ENCODE measurements at places on chromosomes 7 and 10. TPM values are rescaled to one million over a fixed set of nuclear protein-coding genes. Genes with fewer than 3 reads are reported as not detected.

- no peak overlapping the region for H3K27ac ChIP-seq
- H3K4me1 ChIP-seq, result peaks cover 17% of the 10 kb centered on the region
- H3K36me3 ChIP-seq, result no peaks in the 10 kb centered on the region
Observed at GRCh38 chr7:98622926-98623325, 5.8 kb downstream of the NPTX2 start.

GRCh38 chr7:91420606-91421005, 156.4 kb downstream of the FZD1 start:
- H3K27ac ChIP-seq, result no peak overlapping the region
- H3K4me3 ChIP-seq, result no peak overlapping the region
- DNase-seq, result no peak
- H3K36me3 ChIP-seq, result no peaks in the 10 kb centered on the region
- H3K4me1 ChIP-seq, result no peaks in the 10 kb centered on the region
- peaks cover 31% of the 10 kb centered on the region for H3K27me3 ChIP-seq

CISD1 gene
- total RNA-seq, result 29.9 TPM

- H3K27ac ChIP-seq, result no peak overlapping the region
- peaks cover 9% of the 10 kb centered on the region for H3K4me1 ChIP-seq
- H3K27me3 ChIP-seq, result no peaks in the 10 kb centered on the region
- DNase-seq, result no peak
- no peak overlapping the region for H3K4me3 ChIP-seq
Observed at GRCh38 chr7:3464900-3465622, 164.0 kb downstream of the SDK1 start.

DNA sequence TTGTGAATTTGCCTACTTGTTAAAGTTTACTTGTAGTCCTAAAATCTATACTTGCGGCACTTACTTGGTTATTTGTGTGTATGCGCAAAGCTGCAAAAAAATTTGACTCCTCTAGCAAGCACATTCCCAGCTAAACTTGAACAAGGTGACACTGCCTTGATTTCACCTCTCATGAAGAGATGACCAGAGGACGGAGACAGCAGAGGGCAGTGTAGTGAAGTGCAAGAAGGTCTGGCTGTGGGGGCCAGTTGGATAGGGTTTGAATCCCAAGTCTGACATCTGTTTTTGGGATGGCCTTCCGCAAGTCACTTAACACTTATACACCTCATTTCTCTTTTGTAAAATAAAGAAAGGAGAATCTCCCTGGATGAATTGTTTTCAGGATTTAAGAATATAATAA, 15.7 kb downstream of the SLK start:
- no peak overlapping the region for H3K4me3 ChIP-seq
- H3K27ac ChIP-seq, result no peak overlapping the region
- no peaks in the 10 kb centered on the region for H3K27me3 ChIP-seq
- peaks cover 52% of the 10 kb centered on the region for H3K4me1 ChIP-seq
- DNase-seq, result no peak

DNA sequence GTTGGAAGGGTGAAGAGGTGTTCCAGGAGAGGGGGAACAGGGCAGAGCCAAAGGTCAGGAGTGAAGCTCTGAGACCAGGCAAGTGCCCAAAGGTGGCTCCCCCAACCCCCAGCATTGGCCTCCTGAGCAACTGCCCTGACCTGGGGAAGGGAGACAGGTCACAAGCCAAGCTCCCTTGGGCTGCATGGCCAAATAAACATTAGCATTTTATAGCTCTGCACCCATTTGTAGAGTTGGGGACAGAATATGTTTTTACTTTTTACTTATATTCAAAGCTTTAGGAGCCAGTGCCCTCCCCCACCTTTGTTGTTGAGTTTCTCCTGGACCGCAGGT, 4.0 kb downstream of the UNC5B start:
- peak overlapping the region; percentile 64 for H3K27ac ChIP-seq
- H3K36me3 ChIP-seq, result no peaks in the 10 kb centered on the region
- peaks cover 9% of the 10 kb centered on the region for H3K27me3 ChIP-seq

GRCh38 chr10:25869067-25869591, 64.9 kb upstream of the MYO3A start:
- H3K27me3 ChIP-seq, result no peaks in the 10 kb centered on the region
- no peak overlapping the region for H3K4me3 ChIP-seq
- DNase-seq, result no peak
- no peaks in the 10 kb centered on the region for H3K36me3 ChIP-seq
- H3K27ac ChIP-seq, result no peak overlapping the region

TFEC gene
- not detected for total RNA-seq

GRCh38 chr10:37952926-37953325, 23.5 kb downstream of the ZNF25 start:
- peaks cover 78% of the 10 kb centered on the region for H3K36me3 ChIP-seq
- no peak for DNase-seq
- H3K4me3 ChIP-seq, result no peak overlapping the region
- H3K27ac ChIP-seq, result no peak overlapping the region
- no peaks in the 10 kb centered on the region for H3K4me1 ChIP-seq

GRCh38 chr10:36188461-36188860, 546.4 kb upstream of the FZD8 start:
- peaks cover 12% of the 10 kb centered on the region for H3K36me3 ChIP-seq
- H3K27ac ChIP-seq, result no peak overlapping the region
- no peaks in the 10 kb centered on the region for H3K4me1 ChIP-seq
- DNase-seq, result no peak
- H3K4me3 ChIP-seq, result no peak overlapping the region

Data from osteocyte (in vitro differentiated cells).